ENCODE measurements at places on chromosomes 16 and 17.

GRCh38 chr16:70695331-70696070, 9.6 kb upstream of the MTSS2 start:
- no peak for DNase-seq

DNA sequence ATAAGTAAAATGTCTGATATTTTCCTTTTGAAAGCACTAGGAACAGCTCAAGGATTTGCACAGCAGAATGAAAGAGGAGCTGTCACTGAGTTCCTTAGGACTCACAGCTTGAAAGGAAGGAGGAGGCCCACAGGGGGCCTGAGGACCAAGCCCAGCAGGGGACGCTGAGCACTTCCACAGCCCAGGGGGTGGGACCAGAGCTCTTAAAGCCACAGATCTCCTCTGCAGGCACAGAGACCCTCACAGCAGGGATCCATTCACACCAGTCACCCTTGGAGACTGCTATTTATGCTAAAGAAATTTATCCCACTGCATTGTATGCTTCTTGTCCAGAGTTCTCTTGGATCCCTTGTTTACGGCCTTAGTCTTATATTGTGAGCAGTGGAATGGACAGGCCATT, 253.3 kb downstream of the STX8 start:
- DNase-seq, result no peak

DNA sequence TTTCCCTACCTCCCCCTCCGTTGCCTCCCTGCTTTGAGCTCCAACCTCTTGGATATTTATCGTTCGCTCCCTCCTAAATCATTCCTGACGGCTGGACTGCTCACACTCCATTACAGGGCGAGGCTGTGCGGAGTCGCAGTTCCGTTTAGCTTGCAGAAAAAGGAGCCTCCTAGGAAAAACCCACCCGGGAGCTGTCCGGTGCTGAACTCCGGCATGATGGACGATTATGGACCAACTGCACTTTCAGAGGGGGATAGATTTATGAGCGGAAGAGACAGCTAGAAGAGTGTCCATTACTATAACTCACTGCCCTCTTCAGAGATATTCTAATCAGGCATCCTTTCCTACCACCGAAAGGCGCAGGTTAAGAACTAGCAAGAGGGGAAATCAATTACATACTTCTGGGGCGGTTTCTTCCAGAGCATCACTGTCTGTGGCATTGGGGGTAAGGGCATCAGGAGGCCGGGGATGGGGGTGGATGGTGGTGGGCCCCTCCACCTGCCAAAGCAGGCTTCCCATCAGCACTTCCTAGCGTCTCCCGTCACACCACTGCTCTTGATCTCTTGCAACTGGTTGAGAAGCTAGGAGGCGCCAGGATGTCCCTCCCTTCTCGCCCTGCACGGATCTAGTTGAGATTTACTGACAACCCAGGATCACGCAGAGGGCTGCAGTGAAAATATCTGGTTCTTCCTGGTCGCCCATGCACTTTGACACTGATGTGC, 251.2 kb downstream of the ENGASE start:
- no peak for DNase-seq

GRCh38 chr17:36136439-36136838, 32.8 kb downstream of the CCL4 start:
- no peak for DNase-seq

DNA sequence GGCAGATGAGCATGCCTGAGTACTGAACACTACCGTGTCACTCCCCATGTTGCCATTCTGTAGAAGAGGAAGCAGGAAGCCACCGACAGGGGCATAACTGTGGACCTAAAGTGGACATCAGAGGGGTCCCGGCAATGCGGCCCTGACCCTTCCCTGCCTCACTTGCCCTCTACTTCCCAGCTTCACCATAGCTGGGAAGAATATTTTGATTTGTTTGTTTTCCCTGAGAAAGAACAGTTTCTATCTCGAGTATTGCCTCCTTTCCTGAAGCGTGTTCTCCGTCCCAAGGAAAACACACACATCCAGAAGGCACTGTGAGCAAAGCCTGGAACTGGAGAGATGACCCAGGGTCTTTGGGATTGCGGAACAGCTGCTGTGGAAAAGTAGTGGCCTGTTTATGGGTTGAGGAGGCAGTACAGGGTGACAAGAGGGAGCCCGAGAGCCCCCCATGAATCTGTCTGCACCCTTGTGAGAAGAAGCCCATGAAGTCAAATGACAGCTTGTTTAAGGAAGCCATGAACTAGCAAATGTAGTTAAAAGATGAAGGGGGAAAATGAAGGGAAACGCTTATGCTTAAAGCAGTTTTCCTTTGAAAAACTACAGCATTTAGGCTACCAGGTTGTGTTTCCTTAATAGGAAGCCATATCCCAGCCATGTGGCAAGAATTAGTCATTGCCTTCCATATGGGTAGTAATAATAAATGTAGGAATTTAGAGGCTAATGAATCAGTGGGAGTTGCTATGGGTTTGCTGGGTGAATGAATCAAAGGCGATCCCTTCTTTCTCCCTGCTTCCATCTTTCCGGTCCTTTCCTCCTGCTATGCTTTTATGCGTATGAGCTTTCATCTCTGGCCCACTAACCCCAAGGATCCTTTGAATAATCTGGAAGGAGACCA, 90.0 kb upstream of the TBX2 start:
- no peak for DNase-seq

GRCh38 chr17:11618861-11619566, 20.7 kb downstream of the DNAH9 start:
- DNase-seq, result no peak

- DNase-seq, result no peak
These were observed 18.3 kb upstream of the RASD1 start for GRCh38 chr17:17514361-17514992.

Data from naive thymus-derived CD4-positive, alpha-beta T cell (primary cell).